ENCODE measurements at places on chromosomes 2 and 18. TPM values are rescaled to one million over a fixed set of nuclear protein-coding genes. Genes with fewer than 3 reads are reported as not detected.
A peak's percentile ranks its signal among the peaks of the same experiment; 100 is the strongest.

Gene NEDD4L
- 209 TPM for total RNA-seq

Gene RNF149
- 26.9 TPM for total RNA-seq

Gene PDK1
- 22.0 TPM for total RNA-seq

Gene KCNS3
- total RNA-seq, result 5.5 TPM

Gene IL36G
- total RNA-seq, result not detected

GRCh38 chr2:112140899-112141625 lies 2.9 kb downstream of the FBLN7 start:
- no peaks in the 10 kb centered on the region for H3K4me1 ChIP-seq
- H3K4me3 ChIP-seq, result peak overlapping the region; percentile 55
- H3K27ac ChIP-seq, result no peak overlapping the region

- no peak for DNase-seq
- H3K36me3 ChIP-seq, result peaks cover 5% of the 10 kb centered on the region
- H3K27me3 ChIP-seq, result peaks cover 2% of the 10 kb centered on the region
- H3K4me1 ChIP-seq, result no peaks in the 10 kb centered on the region
- no peak overlapping the region for H3K27ac ChIP-seq
- H3K4me3 ChIP-seq, result no peak overlapping the region
Measured at GRCh38 chr2:170298861-170299429, 121.0 kb downstream of the MYO3B start.

- no peaks in the 10 kb centered on the region for H3K27me3 ChIP-seq
- no peak overlapping the region for H3K27ac ChIP-seq
- H3K36me3 ChIP-seq, result peaks cover 7% of the 10 kb centered on the region
Measured at GRCh38 chr2:223000872-223001796, 50.9 kb upstream of the KCNE4 start.

GRCh38 chr2:144459286-144459685 lies 60.6 kb downstream of the ZEB2 start:
- peaks cover 2% of the 10 kb centered on the region for H3K27me3 ChIP-seq
- no peak overlapping the region for H3K27ac ChIP-seq
- no peak for DNase-seq
- H3K36me3 ChIP-seq, result no peaks in the 10 kb centered on the region

- H3K27me3 ChIP-seq, result peaks cover 2% of the 10 kb centered on the region
- DNase-seq, result no peak
- peak overlapping the region; percentile 8 for H3K4me3 ChIP-seq
- H3K4me1 ChIP-seq, result no peaks in the 10 kb centered on the region
Measured at GRCh38 chr2:204116159-204116792, 179.7 kb downstream of the ICOS start.
